Natural killer cell (primary cell): ENCODE measurements at places on chromosomes 16 and 17. TPM values are rescaled to one million over a fixed set of nuclear protein-coding genes. Genes with fewer than 3 reads are reported as not detected.

DNA sequence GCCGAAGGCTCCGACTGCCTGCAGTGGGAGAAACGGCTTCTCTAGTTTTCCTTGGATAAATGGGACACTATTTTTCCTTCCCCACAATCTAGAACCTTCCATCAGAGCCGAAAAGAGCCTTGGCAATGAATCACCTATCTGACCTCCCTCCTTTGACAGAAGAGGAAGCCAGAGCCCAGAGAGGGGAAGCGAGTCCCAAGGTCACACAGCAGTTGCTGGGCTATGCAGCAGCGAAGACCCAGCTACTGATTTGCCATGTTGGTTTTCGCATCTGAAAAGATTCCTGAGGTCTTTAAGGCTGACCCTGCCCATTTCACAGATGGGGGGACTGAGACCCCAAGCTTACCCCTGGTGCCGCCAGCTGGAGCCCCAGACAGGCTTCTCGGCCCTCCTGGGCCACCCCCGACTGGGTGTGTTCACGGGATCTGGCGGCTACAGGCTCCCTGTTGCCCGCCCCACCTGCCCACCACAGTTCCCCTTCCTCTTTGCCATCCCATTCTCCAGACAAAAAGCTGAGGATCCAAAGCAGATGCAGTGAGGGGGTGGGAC, 45.9 kb downstream of the RAI1 start:
- DNase-seq: no peak

GRCh38 chr17:14303343-14304221, 2.7 kb downstream of the HS3ST3B1 start:
- DNase-seq: no peak

The MYL11 gene
- 8.0 TPM for total RNA-seq

DNA sequence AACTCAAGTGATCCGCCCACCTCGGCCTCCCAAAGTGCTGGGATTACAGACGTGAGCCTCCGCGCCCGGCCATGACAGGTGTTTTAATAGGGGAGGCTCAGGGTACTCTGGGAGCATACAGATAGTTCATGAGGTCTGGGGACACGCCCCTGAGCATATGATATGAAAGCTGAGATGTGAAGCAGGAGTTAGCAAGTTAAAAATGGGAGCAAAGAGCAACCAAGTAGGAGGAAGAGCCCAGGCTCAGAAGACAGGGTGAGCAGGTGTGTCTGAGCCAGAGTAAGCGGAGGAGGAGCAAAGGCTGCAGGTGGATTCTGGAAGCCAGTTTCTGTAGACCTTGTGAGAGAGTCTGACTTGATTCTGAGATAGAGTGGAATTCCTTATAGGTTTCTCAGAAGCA, 103.6 kb downstream of the DNAH9 start:
- no peak for DNase-seq

DNA sequence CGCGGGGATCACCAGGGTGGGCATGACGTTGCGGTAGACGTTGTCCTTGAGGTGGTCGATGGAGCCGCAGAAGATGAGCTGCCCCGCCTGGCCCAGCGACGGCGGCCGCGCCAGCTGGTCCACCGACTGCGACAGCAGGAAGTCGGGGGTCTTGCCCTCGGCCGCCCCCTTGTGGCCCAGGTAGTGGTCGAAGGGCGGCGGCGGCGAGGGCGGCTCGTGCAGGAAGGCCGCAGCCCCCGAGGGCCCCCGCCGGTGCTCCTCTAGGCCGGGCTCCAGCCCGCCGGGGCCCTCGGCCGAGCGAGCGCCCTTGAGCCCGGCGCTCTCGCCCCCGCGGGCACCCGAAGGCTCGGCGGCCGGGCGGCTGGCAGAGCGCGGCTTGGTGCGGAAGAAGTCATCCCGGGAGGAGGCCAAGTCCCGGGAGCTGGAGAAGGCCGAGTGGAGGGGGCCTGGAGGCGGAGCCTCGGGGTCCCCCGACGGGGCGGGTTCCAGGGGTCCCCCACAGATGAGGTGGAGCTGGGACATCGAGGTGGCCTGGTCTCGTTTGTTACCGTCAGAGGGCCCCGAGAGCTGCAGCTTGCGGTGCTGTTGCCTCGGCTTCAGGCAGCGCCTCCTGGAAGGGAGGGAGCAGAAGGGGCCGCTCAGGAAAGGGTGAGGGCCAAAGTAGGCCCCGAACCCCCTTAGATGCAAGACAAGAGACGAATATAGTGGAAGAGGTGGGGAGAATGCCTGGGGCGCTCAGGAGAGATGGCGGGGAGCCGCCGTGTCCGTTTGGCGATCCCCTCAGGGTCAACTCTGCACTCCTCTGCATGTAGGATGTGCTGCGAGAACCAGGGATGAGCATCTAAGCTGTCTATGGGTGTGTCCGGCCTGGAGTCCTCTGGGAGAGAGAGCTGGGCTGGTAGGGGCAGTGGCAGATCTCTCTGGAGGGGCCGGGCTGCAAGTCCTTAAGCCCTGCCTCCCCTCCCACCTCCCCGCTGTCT, 8.8 kb downstream of the FAM171A2 start:
- DNase-seq: peak; percentile 57

DNA sequence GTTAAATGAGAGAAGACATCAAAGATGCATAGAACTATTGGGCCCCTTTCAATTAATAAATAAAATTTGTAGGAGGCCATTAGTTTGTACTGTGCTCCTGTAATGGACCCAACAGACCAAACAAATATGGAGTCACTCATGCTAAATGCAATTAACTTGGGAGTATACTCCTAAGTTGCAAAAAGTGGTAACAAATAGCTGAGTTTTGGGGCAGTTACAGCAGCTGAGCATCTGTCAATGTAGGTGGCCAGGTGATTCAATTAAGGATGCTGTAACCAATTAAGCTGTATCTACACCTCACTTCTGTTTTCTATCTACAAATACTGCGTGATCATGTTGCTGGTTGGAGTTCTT, 34.9 kb downstream of the WNT9B start:
- no peak for DNase-seq

The MON1B gene
- total RNA-seq: 97.8 TPM

- no peak for DNase-seq
These were observed 194.0 kb downstream of the SALL1 start for GRCh38 chr16:50957056-50957455.

GRCh38 chr17:53719229-53719628, 103.5 kb upstream of the KIF2B start:
- no peak for DNase-seq

DNA sequence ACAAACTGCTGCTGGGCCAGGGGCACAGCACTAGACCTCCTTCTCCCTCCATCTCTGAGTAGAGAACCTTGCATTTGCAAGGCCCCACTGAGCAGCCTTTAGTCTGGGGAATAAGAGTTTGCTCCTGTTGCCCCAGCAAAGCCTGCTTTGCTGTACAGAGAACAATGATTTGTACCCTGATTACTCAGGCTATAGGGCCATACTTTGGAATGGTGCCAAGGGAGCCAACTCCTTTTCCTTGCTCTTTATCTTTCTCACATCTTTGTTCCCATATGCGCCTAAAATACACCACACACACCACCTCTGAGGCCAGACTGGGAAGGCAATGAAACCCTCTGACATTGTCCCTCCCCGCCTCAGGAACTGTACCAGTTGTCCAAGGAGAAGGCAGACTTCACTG, 21.2 kb downstream of the LIG3 start:
- DNase-seq: no peak

The GUCY2D gene
- total RNA-seq: not detected
